ENCODE measurements at places on chromosomes 2 and 18. TPM values are rescaled to one million over a fixed set of nuclear protein-coding genes. Genes with fewer than 3 reads are reported as not detected.

GRCh38 chr2:154696810-154697417 is 1.6 kb upstream of the KCNJ3 start:
- no peaks in the 10 kb centered on the region for H3K36me3 ChIP-seq
- no peak for DNase-seq
- H3K27ac ChIP-seq = no peak overlapping the region
- peaks cover 11% of the 10 kb centered on the region for H3K27me3 ChIP-seq
- H3K4me1 ChIP-seq = peaks cover 27% of the 10 kb centered on the region
- no peak overlapping the region for H3K4me3 ChIP-seq

DNA sequence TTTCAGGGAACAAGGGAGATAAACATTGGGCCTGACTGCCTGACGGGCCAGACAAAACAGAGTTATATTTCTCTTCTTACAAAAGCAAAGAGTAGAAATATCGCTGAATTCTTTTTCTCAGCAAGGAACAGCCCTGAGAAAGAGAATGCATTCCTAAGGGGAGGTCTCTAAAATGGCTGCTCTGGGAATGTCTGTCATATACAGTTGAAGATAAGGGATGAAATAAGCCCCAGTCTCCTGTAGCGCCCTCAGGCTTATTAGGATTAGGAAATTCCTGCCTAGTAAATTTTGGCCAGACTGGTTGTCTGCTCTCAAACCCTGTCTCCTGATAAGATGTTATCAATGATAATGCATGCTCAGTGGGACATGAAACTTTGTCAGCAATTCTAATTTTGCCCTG is 134.9 kb upstream of the CNTNAP5 start:
- H3K36me3 ChIP-seq = no peaks in the 10 kb centered on the region
- H3K4me1 ChIP-seq = no peaks in the 10 kb centered on the region
- no peak overlapping the region for H3K27ac ChIP-seq
- no peak for DNase-seq

DNA sequence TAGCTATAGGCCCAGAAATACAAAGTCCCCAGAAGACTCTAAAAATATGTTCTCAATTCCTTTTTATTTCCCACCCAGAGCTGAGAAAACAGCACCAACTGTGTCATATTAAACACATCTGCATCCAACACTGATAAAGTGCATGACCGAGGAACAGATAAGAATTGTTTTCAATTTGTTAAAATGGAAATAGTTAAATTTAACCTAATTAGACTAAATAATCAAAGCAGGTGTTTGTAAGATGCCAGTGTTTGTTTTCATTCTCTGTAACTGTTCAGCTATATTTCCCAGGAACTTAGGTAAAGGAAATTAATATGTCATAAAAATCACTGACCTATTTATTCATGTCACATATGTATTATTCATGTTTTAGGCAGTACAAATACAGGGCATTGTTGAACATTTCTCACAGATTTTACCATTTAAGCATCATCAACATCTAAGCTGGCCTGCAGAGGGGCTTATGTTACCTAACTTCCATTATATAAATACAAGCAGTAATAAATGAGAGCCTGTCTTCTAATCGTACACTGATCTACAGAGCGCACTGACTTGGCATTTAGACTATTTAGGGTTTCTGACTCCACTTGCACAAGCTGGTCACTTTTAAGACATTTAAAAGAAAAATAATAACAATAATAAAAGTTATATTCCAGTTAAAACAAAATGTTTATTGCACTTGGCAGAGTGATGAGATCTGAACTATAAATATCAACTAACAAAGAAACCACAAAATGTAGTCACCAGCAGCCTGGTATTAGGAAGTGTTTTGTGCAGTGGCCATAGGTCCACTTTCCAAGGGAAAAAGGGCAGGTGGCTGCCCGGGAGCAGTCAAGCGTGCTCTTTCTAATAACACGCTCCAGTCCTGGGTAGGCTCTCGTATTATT is 86.6 kb upstream of the ZFP36L2 start:
- H3K4me3 ChIP-seq = no peak overlapping the region
- H3K36me3 ChIP-seq = no peaks in the 10 kb centered on the region
- peaks cover 47% of the 10 kb centered on the region for H3K4me1 ChIP-seq
- H3K27me3 ChIP-seq = no peaks in the 10 kb centered on the region
- H3K27ac ChIP-seq = no peak overlapping the region
- DNase-seq = no peak

GRCh38 chr2:88400037-88400767 is 52.3 kb downstream of the FOXI3 start:
- no peak overlapping the region for H3K27ac ChIP-seq
- H3K27me3 ChIP-seq = no peaks in the 10 kb centered on the region
- no peak overlapping the region for H3K4me3 ChIP-seq
- H3K36me3 ChIP-seq = no peaks in the 10 kb centered on the region

- DNase-seq = no peak
- no peaks in the 10 kb centered on the region for H3K36me3 ChIP-seq
- no peak overlapping the region for H3K4me3 ChIP-seq
- no peak overlapping the region for H3K27ac ChIP-seq
- no peaks in the 10 kb centered on the region for H3K27me3 ChIP-seq
Measured at GRCh38 chr2:57760381-57760801, 286.2 kb upstream of the VRK2 start.

DNA sequence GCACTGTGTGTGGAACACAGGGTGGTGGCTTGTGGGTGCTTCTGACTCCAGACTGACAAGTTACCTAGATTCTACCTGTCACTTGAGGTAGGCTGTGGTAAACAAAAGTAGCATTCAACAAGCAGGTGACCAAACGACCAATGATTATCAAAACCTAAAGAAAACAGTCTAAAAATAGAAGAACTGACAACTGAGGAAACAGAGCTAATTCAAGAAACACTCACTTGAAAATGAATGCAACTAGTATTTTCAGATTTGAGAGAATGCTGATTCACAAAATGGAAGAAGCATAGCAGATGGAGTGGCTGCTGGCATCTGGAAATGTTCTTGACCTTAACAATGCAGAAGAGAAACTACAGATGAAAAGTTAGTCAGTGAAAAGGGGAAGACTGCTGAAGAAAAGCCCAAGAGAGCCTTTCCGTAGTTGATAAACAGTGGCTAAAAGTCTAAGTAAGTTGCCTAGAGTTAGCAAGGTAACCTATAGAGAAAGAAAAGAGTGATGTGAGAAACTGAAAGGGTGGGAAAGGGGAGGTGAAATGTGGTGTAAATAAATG is 170.4 kb downstream of the NCK2 start:
- H3K4me3 ChIP-seq = no peak overlapping the region
- no peak for DNase-seq
- H3K27ac ChIP-seq = no peak overlapping the region
- no peaks in the 10 kb centered on the region for H3K27me3 ChIP-seq

- H3K4me3 ChIP-seq = no peak overlapping the region
- no peaks in the 10 kb centered on the region for H3K36me3 ChIP-seq
- H3K4me1 ChIP-seq = peaks cover 9% of the 10 kb centered on the region
- no peaks in the 10 kb centered on the region for H3K27me3 ChIP-seq
- no peak for DNase-seq
Measured at GRCh38 chr2:238731961-238732360, 115.9 kb upstream of the TWIST2 start.

DNA sequence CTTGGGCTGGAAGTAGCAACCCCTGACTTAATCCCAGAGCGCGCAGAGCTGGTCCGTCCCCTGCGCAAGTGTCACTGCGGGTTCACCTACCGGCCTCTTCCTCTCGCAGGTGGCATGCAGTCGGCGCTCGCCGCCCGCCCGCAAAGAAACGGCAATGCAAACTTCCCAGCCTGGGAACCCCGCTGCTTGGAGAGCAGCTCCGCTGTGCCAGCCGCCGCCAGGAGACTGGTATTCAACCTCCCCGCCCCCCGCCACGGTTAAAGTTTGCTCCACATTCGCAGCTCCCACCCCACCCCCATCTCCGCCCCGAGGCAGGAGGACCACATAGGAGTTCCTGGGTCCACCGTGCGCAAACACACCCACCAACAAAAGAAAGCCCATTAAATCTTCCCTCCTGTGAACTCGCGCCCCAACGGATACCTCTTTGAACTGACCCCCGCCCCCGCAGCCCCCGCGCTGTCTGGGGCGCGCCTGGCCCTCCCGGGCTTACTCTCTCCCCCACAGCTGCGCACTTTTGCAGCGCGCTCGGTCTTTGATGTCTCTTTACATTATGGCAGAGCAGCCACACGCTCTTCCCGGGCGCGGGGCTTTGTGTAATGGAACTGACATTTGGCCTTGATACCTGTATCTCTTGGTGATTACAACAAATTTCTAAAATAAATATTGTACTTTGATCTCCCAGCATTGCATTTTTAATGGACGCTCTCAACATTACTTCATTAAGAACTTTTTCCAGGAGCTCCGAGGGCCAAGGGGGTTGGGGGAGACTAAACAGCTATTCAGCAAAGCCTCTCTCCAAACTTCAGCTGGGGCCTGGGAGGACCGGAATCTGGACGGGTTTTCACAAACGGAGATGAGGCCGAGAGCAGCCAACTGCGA is 3.1 kb upstream of the SP5 start:
- no peak for DNase-seq
- H3K36me3 ChIP-seq = no peaks in the 10 kb centered on the region
- H3K27ac ChIP-seq = no peak overlapping the region

GRCh38 chr2:140585016-140585415 is 1545.8 kb downstream of the LRP1B start:
- DNase-seq = no peak
- H3K27ac ChIP-seq = no peak overlapping the region
- H3K36me3 ChIP-seq = no peaks in the 10 kb centered on the region
- H3K4me1 ChIP-seq = no peaks in the 10 kb centered on the region

DNA sequence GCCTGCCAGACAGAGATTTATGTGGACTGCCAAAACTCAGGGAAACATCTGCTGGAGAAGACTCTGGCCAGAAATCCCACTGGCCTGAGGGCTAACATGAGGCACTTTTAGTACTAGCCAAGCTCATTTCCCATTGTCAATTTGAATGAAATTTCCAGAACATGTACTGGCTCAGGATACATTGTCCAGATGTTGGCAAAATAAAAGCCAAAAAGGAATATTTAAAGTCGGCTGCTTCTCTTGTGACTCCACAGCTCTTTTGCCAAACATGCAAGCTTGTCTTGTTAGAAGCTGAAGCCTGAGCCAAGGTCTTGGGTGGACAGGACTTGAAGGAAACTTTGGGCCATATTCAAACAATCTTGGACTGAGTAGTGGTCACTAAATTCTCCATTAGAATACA is 215.5 kb downstream of the NCKAP5 start:
- DNase-seq = no peak
- no peak overlapping the region for H3K27ac ChIP-seq
- H3K27me3 ChIP-seq = no peaks in the 10 kb centered on the region
- H3K4me3 ChIP-seq = no peak overlapping the region
- H3K36me3 ChIP-seq = no peaks in the 10 kb centered on the region
- H3K4me1 ChIP-seq = no peaks in the 10 kb centered on the region

- DNase-seq = no peak
- H3K4me3 ChIP-seq = no peak overlapping the region
- no peaks in the 10 kb centered on the region for H3K27me3 ChIP-seq
- no peaks in the 10 kb centered on the region for H3K4me1 ChIP-seq
- H3K27ac ChIP-seq = no peak overlapping the region
- no peaks in the 10 kb centered on the region for H3K36me3 ChIP-seq
Measured at GRCh38 chr2:227057060-227057459, 106.9 kb downstream of the COL4A4 start.

DNA sequence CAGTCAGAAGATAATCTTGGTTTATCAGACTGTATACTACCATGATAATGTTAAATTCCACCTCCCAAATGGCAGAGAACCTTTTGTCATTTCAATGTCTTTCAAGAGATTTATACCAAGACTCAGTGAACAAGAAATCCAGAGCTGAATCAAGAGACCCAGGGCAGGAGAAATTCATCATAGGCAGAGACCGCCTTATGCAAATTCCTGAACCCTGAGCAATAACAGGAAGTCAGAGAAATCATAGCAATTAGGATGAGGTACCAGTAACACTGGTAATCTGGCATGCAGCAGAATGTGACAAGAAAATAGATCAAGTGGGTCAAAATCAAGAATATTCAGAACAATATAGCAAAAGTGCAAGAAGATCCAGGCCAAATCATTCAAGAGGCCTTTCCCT is 412.4 kb upstream of the LRATD1 start:
- no peak for DNase-seq
- H3K27ac ChIP-seq = no peak overlapping the region
- no peaks in the 10 kb centered on the region for H3K27me3 ChIP-seq

ASB18 gene
- total RNA-seq = not detected

Measured in esophagus squamous epithelium (tissue), 5 donors.